NCI-H526 treated with DMSO at 0.1 percent for 48 hours (cell line): ENCODE measurements at places on chromosomes 16 and 17.

DNA sequence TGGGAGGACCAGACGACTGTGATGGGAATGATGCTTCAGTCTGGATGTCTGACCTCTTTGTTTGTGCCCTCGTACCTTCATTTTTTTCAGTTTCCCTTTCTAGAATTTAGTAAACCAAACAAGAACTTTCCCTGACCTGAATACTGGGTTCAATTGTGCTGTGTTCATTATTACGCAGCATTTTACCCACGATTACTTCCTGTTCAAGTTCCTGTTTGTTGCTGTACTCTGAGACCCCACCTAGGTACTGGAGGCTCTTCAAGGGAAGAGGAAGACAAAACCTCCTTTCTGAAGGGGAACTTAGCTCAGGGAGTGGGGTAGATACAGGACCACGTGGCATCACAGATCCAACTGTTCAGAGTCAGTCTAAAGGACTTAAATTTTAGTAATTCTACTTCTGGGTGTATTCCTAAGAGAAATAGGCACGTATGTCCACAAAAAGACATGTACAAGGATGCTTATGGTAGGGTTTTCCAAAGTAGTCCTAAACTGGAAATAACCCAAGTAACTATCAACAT is 9.2 kb upstream of the PRKCB start:
- no peak for DNase-seq

DNA sequence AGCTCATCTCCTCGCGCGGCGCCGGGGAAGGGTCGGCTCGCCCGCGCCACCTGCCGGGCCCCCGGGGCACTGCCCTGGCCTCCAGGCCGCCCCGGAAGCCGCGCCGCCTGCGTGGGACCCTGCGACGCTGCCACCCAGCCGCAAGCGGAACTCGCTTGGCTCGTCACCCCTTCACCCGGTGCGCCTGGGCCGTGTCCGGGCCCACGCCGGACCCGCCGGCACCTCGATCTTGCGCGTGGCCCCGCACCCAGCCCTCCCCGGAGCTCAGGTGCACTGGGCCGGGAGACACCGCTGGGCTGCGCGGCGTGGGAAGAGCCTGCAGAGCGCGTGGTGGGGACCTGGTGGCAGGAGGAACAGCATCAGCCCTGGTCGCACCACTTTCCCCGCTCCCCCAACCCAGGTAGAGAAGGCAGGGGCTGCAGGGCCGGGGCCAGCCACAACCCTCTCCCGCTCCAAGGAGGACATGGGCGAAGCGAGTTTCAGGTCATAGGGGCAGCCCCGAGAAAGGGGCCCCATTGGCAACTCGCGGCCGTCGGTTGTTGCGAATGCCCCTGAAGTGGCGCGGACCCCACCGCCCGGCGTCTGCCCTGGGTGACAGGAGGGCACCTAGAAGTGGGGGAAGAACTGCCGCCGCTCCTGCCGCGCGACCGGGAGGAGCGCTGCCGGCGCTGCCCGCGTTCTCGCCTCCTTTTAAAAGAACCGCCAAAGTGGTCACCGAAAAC is 363 bp upstream of the MIF4GD start:
- DNase-seq = peak; percentile 50

DNA sequence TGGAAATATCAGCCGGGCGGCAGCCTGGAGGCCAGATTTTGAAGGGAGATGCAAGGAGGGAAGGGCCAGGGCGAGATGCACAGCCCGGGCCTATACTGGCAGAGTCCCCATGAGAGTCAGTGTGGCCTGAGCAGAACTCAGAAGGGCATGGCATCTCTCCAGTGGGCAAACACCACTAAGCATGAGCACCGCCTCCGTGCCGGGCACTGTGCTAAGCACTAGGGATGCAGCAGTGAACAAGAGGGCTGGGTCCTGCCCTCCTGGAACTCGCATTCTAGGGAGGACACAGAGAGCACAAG is 33.5 kb downstream of the TK2 start:
- no peak for DNase-seq

GRCh38 chr16:54049591-54050458 is 236.8 kb downstream of the IRX3 start:
- no peak for DNase-seq

- DNase-seq = no peak
Measured at GRCh38 chr16:10078541-10078949, 103.7 kb downstream of the GRIN2A start.

GRCh38 chr17:32701871-32702270 is 175.1 kb downstream of the MYO1D start:
- no peak for DNase-seq

- peak; percentile 75 for DNase-seq
Measured at GRCh38 chr16:14529010-14529669, 100.9 kb downstream of the PARN start.
